ENCODE measurements at places on chromosomes 6 and 20.

- no peak for ATAC-seq
Measured at GRCh38 chr20:48448666-48449600, 378.9 kb downstream of the PREX1 start.

DNA sequence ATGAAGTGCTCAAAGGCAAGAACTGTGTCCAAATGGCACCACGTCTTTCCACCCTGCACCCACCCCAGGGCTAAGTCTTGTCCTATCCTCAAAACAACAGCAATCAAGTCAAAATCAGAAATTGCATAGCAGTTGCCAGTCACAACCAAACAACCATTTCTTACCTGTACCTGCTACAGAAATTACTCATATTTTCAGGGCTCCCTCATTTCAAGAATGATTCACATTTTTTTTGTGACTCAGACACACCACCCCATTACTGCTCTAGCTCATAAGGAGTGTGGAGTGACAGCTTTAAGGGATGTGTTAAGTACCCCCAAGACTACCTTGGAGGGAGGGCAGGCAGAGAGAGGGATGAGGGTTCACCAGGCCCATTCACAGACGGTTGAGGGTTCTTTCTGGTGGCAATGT, 111.7 kb downstream of the TRERF1 start:
- ATAC-seq: peak; percentile 90

- ATAC-seq: peak; percentile 93
Measured at GRCh38 chr6:97113170-97113569, 169.8 kb downstream of the MMS22L start.

GRCh38 chr6:140018588-140018987, 644.1 kb upstream of the CITED2 start:
- no peak for ATAC-seq

- ATAC-seq: no peak
Measured at GRCh38 chr20:14581731-14582130, 244.3 kb upstream of the FLRT3 start.
